NCI-H1694 (cell line): ENCODE measurements at places on chromosomes 3 and 15.

- no peak for DNase-seq
These were observed 173.3 kb downstream of the ALDH1A2 start for GRCh38 chr15:57892181-57892580.

- no peak for DNase-seq
These were observed 20.5 kb downstream of the LPP start for GRCh38 chr3:188174317-188175044.

GRCh38 chr3:187742351-187743171 lies 2.7 kb downstream of the BCL6 start:
- DNase-seq: no peak

- no peak for DNase-seq
These were observed 19.9 kb downstream of the NOX5 start for GRCh38 chr15:69034352-69034751.

DNA sequence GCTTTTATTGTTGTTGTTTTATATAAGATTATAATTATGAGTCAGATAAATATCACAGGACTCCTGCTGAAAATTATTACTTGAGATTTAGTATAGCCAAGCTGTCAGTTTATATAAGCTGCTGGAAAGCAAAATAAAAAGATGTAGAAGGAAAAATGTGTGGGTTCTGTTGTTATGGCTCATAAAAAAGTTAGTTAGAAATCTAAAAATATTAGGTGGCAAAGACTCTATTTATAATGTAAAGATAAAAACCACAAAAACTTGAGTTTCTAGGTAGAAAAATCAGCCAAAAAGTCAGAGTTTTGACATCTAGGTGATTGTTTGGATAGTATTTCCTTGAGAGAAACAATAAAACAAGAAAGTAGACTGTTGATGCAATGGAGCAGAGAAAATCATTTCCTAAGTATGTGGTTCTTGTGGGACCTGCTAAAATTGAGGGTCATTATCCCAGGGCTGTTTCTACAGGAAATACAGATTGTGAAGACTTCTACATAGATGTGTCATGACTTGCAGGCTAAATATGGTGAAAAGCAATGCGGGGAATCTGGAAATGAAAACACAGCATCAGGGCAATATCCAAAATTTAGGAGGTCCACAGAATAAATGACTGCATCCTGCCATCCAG lies 1109.6 kb upstream of the CADM2 start:
- DNase-seq: no peak

DNA sequence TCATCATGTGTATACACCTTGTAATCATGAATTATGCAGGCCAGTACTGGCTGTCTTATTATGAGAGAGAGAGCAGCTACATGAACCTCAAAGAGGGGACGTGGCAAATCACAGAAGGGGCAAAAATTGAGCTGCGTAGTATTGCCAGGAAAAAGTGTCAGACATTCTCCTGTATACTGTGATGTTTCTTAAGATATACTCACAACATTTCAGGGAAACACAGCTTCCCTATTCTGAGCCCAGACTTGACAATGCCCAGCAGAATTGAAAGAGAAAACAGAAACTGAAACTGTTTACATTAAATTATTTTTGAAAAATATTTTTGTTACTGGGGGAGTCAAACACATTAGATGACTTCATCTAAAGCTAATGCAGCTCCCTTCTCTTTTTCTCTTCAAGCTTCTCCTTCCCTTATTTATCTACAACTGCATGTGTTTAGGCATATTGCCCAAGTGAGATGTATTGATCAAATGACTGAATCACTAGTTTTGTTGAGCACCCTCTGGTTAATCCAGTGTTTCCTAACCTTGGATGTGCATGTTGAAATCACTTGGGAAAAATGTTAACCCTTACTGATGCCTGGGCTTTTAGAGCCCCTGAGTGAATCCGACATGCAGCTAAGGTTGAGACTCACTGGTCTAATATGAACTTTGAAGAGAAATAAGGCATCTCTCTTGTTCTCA lies 39.5 kb downstream of the CADPS start:
- DNase-seq: no peak

GRCh38 chr15:81146466-81146865 lies 12.4 kb downstream of the CFAP161 start:
- DNase-seq: no peak

DNA sequence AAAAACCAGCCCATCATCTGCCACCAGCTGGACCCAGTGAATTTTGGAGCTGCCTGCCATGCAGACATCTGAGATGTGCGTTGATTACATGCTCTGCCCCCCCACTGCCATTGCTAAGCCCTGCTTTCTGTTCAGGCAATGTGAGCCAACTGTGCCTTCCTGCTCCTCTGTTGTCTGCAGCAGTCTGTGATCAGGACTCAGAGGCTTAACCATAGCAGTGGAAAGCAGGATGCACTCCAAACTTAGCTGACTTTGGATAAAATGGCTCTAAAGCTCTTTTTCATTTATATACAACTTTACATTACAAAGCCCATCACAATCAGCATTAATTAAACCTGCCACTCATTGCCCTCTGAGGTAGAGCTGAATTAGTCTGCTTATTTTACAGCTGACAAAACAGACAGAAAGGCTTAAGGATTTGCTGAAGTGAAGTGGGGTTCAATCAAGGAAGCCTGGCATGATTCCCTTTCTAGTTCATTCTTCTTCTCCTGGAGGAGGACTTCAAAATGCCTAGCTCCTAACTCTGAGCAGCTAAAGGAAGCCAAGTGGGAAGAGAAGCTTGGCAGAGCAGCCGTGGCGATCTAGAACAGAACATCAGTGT lies 15.7 kb upstream of the RPS27L start:
- DNase-seq: no peak

GRCh38 chr15:100332231-100332630 lies 9.5 kb downstream of the ADAMTS17 start:
- no peak for DNase-seq

DNA sequence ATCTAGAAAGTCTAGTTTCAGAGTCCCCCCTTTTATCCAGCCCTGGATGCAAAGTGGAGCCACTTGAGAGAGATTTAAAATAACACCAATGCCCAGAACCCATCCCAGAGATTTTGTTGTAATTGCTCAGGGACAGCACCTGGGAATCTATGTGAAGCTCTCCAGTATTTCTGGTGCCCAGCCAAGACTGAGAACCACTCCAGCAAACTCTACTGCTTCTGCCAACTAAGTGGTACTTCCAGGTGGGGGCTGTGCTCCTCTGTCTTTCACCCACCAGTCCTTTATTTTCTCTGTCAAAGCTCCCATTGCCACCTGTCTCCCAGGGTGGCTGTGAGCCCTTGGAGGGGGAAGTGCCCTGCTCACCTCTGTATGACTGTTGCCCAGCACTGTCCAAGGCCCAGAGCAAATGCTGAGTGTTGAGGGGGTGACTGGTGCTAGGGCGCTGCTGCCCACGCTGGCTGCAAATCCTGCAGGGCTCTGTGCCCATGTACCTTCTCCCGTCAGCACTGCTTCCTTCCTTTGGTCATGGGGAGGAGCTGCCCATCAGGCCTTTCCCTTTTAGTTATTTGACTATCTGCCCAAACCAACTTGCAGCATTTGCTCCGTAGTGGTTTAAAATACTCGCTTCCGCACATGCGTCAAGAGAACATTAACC lies 9.4 kb downstream of the CLSTN2 start:
- no peak for DNase-seq

DNA sequence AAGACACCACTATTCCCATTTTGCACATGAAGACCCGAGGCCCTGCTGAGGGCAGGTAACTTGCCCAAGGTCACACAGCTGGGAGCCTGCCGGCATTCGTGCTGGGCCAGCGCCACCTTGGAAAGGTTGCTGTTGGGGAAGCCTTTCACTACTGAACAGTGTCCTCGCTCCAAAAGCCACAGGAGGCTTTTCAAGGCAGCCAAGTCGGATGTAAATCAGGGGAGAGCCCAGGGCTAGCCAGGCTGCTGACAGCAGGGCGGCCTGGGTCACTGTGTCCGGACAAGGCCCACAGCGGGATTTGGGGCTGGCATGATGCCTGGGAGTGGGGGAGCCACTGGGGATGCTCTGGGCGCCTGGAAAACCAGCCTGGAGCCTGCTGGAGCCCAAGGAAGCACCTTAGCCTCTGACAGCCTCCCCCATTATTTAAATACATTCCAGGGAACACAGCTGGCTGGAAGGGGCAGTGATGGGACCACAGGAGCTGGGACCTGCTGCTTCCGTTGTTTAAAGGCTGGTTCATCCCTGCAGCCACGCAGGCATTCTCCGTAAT lies 10.5 kb downstream of the SLC6A6 start:
- no peak for DNase-seq

DNA sequence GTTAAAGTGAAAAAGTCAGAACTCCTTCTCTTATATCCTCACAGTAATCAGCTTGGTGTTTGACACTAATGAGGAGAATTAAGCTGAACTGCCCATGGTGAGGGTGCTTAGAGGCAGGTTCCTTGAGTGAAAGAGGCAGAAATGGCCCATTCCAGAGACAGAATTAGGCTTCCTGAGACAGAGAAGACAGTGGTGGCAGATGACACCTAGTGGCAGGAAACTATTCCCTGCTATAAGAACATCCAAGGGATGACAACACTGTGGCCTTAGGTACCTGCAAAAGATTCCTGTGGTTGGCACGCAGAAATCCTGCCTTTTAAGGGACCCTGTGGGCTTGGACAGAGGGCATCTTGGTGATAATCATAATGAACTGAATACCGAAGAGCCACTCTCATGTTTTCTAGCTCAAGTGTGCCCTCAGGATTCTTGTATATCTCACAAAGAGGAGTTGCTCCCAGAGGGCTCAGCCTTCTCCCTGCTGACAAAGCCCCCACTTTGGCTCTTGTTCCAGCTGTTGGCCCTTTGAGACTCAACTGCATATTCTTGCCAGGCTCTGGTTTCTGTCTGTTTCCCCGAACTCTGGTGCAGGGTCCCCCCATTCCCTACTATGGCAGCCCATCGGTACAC lies 56.0 kb downstream of the KBTBD12 start:
- DNase-seq: peak; percentile 67

GRCh38 chr3:105730801-105731354 lies 137.9 kb downstream of the CBLB start:
- no peak for DNase-seq

- no peak for DNase-seq
These were observed 257.3 kb downstream of the ABHD5 start for GRCh38 chr3:43948013-43948412.

DNA sequence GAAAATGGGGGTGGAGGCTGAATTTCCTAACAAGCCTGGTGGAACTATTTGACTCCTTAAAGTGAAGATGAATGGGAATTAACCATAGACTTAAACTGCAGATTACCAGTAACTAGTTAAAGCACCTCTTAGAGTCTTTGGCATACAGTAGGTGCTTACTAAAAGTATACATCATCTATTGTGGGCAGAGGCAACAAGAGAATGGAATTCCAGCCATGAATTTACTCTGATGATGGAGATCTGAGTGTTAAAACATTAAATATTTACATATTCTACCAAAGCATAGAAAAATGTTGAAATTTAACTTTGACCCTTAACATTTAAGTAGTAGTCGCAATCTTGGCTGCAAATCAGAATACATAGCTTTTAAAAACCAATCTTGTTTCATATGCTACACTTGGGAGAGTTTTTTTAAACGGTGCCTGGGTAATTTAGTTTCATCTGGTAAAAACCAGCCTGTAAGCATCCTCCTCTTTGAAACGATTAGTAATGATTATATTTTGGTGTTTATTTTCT lies 5.2 kb downstream of the UBA5 start:
- DNase-seq: no peak

- no peak for DNase-seq
These were observed 47.2 kb downstream of the MCF2L2 start for GRCh38 chr3:183381179-183381578.

DNA sequence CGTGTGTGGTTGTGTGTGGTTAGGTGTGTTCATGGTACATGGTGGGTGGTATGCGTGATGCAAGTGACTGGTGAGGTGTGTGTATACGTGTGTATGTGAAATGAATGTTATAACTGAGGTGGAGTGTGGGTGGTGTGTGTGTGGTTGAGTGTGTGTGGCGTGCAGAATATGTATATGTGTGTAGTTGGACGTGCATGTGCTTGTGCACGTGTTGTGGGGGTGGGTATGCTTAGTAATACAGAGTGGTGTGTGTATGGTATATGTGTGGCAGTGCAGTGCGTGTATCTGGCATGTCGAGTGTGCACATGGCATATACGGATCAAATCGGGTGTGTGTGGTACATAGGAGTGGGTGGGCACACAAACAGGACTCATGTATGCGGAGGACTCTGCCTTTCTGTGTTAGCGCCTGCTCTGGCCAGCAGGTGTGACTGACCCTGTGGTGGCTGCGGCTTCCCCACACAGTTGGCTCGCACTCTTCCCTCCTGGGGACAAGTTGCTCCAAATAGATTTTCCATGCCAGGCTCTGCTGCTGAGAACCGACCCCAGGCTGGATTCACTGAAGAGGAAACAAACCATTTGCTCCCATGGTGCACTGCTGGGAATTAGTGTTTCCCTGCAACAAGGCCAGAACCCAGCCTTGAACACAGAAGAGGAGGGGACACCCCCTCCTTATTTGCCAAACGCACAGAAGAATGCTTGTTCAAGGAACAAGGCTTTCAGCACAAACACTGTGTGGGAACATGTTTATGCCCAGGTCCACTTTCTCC lies 1.2 kb upstream of the C3orf70 start:
- DNase-seq: no peak

- DNase-seq: no peak
These were observed 193.4 kb upstream of the RASGRP1 start for GRCh38 chr15:38758043-38758442.

DNA sequence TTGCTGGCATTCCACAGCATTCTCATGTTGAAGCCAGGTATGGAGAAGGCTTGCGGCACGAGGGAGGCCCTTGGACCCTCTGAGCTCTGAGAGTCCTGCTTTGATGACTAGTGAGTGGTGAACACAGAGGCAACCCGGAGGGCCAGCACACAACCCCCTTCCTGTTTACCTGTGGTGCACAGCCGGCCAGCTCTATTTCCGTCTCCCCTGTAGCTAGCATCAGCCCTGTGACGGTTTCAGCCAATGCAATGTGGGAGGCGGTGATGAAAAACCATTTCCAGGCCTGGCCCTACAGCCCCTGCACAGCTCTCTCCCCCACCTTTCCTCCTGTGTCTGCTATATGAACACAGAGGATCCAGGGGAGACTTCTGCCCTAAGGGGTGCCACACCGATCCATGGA lies 76.8 kb upstream of the KLHL25 start:
- no peak for DNase-seq
